Stimulated activated CD8-positive, alpha-beta memory T cell treated with anti-CD3 and anti-CD28 coated beads, Interleukin-12 subunit alpha, Interleukin-12 subunit beta, amount 100 ng/mL, for 1 hour (primary cell): ENCODE measurements at places on chromosomes 2 and 18.

DNA sequence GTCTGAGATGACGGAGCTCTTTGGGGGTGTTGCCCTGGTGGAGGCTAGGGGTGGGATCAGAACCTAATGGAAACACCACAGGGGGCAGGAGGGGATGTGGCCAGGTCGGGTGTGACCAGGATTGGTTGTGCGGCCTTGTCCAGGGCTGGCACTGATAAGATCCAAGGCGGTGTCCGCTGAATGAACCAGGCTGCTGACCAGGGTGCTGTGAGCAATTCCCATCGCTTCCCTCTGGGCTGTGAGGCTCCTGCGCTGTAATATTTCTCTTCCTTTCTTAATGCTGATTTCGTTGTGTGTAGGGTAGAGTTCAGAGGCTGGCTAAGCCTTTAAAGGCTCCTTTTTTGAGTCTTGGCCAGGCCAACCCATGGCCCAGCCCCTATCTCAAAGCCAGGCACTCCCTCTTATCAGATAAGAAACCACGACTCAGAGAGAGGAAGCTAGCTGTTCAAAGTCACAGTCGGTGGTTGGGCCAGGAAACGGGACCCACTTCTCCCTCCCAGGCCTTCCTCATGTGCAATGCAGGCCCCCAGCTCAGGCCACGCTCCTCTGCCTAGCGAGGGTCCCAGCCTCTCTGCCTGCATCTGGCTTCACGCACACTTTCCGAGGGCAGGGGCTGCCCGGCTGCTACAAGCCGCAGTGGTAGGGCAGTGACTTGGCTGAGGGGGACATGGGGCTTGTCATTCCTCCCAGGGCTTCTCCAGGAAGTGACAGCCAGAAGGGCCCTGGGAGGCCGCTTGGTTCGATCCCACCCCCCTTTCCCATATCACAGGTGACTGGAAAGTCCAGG, 26.0 kb upstream of the FOSL2 start:
- peak; percentile 32 for DNase-seq

DNA sequence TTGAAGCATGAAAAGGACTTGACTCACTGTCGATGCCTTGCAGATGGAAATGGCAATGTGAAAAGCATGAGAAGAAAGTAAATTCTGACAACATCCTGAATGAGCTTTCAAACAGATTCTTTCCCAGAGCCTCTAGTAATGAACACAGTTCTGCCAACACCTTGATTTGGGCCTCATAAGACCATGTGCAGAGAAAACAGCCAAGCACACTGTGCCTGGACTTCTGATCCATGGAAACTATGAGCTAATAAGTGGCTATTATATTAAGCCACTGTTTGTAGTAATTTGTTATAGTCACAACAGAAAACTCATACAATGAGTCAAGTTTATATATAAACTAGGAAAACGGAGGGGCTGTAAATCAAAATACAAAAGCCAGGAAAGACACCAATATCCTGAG, 477.3 kb downstream of the MBD2 start:
- no peak for DNase-seq

GRCh38 chr2:72183016-72183415, 35.4 kb upstream of the CYP26B1 start:
- DNase-seq: no peak

- DNase-seq: no peak
Observed at GRCh38 chr2:39469807-39470206, 32.7 kb upstream of the MAP4K3 start.

DNA sequence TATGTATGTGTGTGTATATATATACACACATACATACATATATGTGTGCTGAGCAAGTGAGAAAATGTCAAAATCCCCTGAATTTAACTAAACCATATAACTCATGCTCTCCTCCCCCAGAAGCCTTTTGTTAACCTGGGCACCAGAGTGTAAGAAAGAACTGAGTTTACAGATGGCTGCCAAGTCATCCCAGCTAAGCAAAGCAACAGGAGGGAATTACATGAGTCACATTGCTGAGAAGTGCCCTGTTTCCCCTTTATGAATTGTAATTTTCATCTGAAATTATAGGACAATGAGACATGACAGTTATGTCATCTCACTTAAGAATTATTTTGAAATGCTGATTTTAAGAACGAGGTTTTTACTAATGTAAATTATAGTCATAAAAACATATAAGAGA, 29.9 kb downstream of the SCN7A start:
- no peak for DNase-seq

- no peak for DNase-seq
Observed at GRCh38 chr2:200744201-200744602, 67.5 kb upstream of the BZW1 start.

DNA sequence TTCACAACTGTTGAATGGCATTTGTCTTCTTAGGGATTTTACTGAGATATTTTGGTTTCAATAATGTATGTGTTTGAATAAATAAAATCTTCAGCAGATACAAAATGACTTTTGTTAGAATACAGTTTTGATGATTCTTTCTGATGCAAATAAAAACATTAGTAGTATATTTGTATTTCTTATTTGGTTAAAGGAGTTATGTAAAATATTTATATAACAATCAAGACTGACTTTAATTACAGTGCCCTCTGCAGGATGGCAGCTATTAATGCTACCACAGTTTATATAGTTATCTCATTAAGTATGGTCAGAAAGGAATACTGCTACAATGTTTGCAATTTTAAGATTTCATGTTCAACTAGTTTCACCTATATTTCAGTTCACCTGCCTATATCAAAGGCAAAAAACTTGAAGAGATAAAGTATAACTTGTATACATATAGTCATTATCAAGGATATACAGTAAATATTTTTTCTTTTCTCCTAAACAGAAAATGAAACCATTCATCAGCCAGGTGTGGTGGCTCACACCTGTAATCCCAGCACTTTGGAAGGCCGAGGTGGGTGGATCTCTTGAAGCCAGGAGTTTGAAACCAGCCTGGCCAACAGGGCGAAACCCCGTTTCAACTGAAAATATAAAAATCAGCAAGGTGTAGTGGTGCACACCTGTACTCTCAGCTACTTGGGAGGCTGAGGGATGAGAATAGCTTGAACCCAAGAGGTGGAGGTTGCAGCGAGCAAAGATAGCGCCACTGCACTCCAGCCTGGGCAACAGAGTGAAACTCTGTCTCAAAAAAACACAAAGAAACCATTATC, 19.8 kb downstream of the ARL5A start:
- no peak for DNase-seq

DNA sequence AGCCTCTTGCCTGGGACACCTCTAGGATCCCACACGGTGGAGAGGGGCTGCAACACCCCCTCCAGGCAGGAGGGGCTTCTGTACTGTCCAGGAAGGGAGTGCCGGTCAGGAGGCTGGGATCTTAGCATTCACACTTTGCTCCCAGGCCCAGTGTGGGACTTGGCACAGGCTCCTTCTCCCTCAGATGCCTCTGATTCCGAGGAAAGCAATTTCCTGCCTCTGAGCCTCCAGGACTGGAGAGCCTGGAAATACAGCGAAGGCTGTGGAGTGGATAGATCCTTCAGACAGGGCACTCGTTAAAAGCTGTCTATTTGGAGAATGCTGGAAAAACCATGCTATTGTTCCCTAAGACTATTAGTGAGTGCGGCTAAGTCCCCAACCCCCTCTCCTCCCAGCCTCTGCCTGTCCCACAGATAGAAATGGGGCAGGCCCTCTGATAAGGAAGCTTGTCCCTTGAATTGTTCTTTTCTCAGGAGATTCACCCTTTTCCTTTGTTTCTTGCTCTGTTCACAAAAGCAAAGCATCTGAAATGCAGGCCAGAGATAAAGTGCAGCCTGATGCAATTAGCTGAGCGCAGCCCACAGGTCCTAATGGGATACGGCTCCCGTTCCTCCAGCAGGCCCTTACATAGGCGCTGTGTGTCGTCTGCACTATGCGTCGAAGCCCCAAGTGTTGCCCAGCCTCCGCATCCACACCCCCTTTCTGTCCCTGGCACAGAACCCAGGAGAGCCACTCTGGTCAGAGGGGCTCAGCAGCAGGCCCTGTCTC, 252.2 kb downstream of the KLHL29 start:
- no peak for DNase-seq

DNA sequence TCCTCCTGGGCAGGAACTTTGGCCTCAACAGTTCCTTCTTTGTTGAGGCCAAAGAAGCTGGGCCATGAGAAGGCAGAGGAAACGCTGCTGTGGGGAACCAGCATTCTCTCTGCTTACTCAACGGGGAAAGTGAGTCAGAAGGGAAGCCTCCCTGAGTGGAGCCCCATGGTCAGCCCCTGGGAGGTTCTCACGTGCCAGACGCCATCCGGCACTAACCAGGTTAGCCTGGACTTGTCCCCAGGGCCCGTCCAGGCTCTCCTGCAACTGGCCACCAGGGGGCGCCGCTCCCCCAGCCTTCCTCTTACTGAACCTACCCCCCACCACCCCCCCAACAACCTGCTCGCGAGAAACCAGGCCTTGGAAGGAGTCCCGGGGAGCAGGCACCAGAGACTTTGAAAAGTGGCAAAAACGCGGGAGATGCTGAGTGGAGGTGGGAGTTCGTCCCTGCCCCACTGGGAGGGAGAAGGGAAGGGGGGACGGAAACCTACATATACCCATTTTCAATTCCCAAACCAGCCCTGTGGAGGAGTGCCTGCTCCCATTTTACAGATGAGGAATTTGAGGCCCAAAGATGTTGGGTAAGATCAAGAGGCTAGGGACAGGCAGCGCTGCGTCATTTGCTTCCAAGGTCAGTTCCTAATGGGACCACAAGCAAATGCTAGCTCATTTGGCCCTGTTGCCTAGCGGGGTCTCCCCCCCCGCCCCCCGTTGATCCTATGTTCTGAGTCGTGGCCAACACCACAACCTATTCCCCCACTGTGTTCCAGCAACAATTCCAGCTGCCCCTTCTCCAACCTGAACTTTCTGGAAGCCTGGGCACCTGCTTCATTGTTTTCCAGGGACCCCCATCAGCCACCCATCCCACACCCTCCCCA, 20.0 kb downstream of the TEX44 start:
- peak; percentile 83 for DNase-seq

- DNase-seq: no peak
Observed at GRCh38 chr18:52437161-52437560, 97.2 kb downstream of the DCC start.

- DNase-seq: no peak
Observed at GRCh38 chr2:157587576-157587975, 41.1 kb downstream of the ACVR1C start.

GRCh38 chr2:120568975-120569268, 166.7 kb upstream of the GLI2 start:
- DNase-seq: no peak

DNA sequence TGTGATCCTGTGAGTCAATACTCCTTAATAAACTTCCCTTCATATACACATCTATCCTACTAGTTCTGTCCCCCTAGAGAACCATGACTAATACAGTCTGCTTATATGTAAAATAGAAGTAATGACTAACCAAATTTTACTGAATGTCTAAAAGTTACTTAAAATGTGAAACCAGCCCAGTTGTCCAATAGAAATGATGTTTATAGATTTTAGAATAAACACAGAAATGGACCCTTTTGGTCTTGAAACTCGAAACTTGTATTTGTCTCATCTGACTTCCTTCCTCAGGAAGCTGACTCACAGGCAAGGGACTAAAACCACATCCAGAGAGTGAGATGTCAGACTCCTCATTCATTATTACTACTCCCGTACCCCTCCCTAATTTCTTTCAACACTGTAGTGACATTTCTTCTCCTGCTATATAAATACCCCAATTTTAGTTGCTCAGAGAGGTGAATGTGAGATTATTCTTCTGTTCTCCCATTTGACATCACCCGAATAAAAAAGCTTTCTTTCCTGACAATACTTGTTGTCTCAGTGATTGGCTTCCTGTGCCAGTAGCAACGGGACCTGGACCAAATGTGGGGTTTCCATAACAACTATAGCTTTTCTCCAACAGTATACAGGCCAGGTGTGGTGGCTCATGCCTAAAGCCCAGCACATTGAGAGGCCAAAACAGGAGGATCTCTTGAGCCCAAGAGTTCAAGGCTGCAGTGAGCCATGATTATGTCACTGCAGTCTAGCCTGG, 486.0 kb downstream of the ERBB4 start:
- no peak for DNase-seq

GRCh38 chr2:218371983-218372350, 10.1 kb upstream of the SLC11A1 start:
- DNase-seq: no peak

- no peak for DNase-seq
Observed at GRCh38 chr2:42931818-42932195, 139.4 kb upstream of the HAAO start.

DNA sequence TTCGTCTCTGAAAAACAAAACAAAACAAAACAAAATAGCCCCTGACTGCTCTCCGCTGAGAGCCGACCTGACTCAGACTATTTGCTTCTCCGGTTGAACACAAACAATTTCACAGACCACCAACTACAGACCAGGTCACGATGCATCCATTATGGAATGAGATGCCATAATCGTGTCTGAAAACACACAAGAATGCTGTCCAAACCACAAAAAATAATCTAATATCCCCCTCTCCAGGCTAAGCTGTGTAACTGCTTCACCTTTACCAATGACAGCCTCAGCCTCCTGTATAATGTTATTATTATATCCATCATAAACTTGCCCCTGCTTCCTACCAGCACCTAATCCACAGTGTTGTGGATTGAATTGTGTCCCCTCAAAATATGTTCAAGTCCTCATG, 114.7 kb downstream of the DNAH6 start:
- no peak for DNase-seq

GRCh38 chr2:199848389-199849130, 2.4 kb downstream of the FTCDNL1 start:
- no peak for DNase-seq

DNA sequence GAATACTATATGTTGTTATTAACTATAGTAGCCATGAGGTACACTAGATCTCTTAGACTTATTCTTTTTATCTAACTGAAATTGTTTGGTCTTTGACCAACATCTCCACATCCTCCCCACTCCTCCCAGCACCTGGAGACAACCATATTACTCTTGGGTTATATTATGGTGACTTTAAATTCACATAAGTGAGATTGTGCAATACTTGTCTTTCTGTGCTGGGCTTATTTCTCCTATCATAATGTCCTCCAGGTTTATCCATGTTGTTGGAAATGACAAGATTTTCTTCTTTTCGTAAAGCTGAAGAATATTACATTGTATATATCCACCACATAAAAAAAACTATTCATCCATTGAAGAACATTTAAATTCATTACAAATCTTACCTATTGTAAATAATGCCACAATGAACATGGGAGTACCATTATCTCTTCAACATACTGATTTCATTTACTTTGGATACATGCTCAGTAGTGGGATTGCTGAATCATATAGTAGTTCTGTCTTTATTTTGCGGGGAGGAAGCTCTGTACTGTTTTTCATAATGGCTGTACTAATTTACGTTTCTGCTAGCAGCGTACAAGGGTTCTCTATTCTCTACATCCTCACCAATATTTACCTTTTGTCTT, 159.2 kb upstream of the SCN7A start:
- no peak for DNase-seq

DNA sequence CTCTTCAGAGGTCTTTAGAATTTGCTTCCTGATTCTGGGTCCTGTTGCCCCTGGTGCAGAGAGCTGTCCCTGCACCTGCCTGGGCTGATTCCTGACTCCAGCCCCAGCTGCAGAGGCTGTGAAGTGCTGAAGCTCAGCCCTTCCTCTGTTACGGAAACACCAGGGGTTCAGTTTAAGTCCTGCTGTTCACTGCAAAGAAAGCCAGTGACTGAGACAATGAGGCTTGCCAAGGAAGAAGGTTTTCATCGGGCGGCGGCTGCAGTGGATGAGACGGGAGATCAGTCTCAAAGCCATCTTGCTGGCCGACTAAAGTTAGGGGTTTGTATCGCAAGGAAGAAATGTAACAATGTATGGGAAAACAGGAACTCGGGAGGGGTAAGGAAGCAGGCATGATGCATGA, 142.4 kb upstream of the ZNF236 start:
- DNase-seq: no peak
